ENCODE measurements at places on chromosomes 12 and 14.

DNA sequence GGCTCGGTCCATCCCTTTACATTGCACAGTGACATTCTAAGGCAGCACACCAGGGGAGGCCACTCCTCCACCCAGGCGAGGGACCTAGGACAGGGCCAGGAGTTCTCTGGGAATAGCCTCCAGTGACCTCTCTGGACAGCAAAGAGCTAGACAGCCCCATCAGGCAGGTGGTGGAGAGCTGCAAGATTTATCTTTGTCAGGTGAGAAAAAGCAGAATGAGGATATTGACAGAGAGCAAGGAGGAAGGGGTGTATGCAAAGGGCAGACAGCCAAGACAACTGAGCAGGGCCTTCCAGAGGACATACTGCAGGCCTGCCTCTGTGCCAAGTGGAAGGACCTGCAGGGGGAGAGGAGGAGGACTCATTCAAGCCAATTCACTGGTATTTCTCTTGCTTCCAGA, 112.4 kb upstream of the MAX start:
- no peak for DNase-seq

GRCh38 chr12:127749416-127749815, 517.6 kb upstream of the TMEM132C start:
- no peak for DNase-seq

GRCh38 chr12:132275110-132275531, 54.3 kb downstream of the GALNT9 start:
- DNase-seq, result peak; percentile 53

DNA sequence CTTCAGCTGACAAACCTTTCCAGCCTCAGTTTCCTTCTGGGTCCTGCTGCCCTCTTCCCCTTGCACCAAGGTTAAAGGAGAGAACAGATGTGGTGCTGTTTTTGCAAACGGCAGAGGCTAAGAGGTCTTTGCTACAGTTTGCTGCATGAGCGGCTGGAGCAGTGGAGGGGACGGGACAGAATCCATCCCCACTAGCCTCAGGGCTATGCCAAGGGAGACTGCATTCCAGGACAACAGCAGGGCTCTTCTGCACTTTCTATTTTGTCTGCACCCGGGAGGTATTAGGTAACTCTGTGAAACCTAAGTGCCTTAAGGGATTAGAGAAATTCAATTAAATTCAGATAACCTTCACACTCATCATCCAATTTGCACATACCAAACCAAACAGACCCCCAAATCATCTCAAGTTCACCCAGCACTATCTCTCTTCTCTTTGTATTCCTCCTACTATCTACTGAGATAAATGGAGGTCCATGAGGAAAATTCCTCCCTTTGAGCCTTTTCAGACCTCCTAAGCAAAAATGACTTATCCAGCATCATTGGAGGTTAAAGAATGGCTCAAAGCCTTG, 103.8 kb upstream of the VRK1 start:
- DNase-seq, result no peak

DNA sequence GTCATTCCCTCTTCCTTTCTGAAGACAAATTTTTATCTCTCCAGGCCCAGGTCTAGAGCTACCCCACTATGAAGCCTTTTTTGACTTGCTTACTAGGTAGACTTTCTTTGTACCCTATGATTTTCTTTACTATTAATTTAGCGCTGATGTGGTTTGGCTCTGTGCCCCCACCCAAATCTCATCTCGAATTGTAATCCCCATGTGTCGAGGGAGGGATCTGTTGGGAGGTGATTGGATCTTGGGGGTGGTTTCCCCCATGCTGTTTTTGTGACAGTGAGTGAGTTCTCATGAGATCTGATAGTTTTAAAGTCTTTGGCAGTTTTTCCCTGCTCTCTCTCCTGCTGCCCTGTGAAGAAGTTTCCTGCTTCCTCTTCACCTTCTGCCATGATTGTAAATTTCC, 118.1 kb downstream of the SLC38A1 start:
- DNase-seq, result peak; percentile 66

GRCh38 chr14:51295646-51296263, 55.7 kb downstream of the TMX1 start:
- DNase-seq, result no peak

GRCh38 chr12:93805736-93806141, 128.6 kb downstream of the CRADD start:
- peak; percentile 26 for DNase-seq

All from NCI-H69 (cell line).